ENCODE measurements at places on chromosomes 4 and X.

DNA sequence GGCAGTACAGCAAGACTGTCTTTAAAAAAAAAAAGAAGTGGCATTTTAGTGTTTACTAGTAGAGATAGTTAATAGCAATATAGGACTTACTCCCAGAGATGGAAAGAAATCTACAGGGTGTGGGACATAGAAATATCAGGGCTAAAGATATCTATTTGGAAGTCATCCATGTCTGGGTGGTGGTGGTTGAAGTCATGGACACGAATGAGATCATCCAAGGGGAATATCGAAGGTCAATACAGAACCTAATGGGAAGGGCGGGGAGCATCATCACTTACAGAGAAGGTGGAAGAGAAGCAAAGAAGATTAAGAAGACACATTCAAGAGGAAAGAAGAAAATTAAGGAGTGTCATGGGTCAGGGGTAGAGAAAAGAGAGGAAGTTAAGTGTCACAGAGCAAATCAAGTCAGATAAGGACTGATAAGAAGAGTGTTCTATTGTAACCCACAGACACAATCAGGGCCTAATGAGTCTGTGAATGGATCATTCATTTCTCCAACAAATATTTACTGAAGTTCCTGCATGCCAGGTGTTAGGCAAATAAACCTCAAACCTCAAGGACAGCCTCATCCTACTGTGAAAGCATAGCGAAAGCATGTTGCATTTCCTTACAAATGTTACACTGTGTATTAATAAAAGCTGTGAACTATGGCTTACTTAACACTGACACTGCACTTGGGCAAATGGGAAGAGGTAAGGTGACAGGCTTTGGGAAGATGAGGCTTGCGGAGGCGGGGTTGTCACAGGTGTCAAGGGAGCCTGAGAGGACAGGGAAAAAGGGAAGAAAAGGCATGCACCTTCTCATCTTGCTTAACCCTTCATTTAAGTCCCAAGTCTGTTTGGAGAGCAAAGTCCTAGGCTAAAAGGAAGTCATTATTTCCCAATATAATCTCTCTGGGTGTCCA lies 65.3 kb downstream of the ELOVL6 start:
- no peak for DNase-seq

DNA sequence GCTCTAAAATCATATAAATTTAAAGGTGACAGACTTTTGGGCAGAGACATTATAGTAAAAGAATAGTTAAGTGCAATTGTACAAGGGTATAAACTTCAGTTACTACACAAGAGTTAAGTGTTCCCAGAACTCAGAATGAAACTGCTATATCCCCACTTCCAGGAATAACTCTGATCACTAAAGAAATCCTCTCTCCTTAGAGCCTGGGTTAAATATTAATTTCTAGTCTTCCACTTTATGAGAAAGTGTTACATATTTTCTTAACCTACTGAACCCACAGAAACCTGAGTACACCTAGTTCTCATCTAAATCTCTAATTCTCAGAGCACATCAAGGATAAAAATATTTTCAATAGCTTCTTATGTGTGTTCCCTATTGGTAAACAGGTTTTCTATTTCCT lies 99.1 kb upstream of the USP38 start:
- no peak for DNase-seq

GRCh38 chr4:56618734-56619133 lies 62.4 kb downstream of the HOPX start:
- no peak for DNase-seq

DNA sequence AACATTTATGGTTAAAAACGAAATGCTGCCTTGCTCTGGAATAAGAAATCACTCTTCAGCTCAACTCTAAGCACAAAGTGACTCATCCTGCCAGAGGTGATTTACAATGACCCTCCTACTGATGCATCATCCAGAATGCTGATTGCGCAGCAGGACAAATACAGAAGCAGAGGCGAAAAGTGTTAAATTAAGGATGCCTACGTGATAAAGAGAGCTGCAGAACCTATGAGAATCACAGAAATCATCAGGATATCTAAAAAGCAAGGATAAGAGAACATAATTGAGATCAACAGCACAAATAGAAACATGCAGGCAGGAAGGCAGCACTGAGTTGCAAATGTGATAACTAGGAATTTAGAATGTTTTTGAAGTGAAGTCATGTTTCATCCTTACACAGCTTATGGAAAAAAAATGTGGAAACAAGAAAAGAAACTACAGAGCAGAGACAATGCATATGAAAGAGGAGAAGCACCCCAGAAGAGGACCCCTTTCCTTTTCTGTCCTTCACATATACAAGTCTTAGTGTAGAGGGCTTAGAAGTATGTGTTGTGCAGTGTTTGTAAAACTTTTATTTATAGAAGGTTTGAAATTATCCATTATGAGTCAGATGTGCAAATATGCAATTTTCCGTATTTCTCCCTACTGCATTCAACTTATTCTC lies 188.4 kb downstream of the SLC7A11 start:
- DNase-seq = no peak

GRCh38 chr4:1583051-1583785 lies 100.9 kb downstream of the FAM53A start:
- DNase-seq = no peak

Data from CD4-positive, alpha-beta T cell treated with Interleukin-2 at 100 ng/mL for 4 hours (primary cell).